COR-L47 (cell line): ENCODE measurements at places on chromosomes 3 and 15.

DNA sequence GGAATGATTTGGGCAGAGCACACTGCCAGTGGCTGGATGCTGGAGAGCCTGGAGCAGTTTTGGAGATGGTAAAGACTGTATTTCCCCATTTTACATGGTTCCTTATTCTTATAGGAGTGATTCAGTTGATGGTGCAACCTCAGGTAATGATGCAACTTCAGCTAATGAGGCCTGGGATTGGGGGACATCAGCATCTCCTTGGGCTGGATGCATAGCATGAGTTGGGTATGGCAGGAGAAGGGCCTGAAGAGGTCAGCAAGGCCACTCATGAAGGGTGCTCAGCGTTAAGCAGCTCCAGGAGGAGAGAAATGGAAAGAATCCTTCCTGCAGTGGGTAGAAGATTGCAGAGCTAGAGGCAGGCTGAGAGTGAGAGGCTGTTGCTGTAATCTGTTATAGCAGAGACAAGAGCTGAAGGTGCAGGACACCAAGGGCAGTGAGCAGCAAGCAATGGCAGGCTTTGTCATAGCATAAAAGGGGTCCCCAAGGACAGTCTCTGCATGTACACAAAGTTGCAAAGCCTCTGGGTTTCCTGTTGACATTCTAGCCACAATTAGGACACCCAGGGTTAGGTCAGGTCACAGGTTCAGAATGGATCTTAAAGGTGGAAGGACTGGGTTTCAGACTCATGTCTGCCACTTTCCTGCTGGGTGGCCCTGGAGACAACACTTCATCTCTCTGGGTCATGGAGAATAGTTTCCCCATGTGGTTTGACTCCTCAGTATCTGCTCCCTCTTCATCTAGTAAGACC lies 29.5 kb upstream of the SNRK start:
- DNase-seq, result no peak

GRCh38 chr3:13822871-13823585 lies 56.8 kb downstream of the WNT7A start:
- DNase-seq, result no peak

DNA sequence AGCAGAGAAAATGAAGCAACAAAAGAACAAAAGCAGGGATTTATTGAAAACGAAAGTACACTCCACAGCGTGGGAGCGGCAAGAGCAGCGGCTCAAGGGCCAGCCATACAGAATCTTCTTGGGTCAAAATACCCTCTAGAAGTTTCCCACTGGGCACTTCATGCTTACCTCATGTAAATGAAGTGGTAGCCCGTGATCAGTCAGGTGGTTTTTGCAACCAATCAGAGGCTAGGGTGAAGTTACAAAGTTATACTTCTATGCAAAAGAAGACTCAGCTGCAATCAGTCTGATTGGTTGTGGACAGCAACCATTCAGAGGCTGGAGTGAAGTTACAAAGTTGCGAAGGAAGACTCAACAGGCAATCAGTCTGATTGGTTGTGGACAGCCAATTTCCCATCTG lies 37.8 kb upstream of the TRH start:
- DNase-seq, result peak; percentile 71

- DNase-seq, result no peak
These were observed 127.0 kb downstream of the TFDP2 start for GRCh38 chr3:142022381-142022780.

DNA sequence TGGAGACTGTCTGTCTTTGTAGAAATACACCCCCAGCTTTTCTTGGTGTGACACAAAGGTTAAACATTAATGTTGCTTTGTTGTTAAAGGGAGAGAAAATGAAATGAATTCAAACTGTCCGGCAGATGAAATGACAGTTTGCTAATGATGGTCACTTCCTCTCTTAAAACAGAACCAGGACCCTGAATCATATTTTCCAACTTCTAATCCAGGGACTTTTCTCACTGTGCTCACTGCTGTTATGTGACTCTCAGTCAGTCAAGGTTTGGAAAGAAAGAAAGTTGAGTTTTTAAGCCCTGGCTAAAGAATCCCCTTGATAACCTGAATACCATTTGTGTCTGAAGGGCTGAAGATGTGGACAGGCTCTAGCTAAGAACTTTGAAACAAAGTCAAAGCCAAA lies 215.8 kb downstream of the AGBL1 start:
- no peak for DNase-seq

GRCh38 chr3:141105828-141106628 lies 54.9 kb downstream of the SPSB4 start:
- peak; percentile 93 for DNase-seq

DNA sequence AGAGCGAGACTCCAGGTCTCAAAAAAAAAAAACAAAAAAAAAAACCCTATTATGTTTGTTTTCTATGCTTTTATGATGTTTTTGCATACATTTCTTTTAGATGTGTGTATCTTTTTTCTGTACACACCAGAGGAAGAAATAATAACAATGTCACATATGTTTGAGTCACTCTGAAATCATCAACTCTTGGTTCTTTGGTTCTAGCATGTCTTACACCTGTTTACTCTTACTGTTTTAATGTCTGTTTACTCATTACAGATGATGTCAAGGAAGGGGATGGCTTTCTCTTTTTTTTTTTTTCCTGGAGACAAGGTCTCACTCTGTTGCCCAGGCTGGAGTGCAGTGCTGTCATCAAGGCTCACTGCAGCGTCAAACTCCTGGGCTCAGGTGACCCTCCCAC lies 24.1 kb downstream of the RHOA start:
- no peak for DNase-seq

- DNase-seq, result no peak
These were observed 270.6 kb upstream of the HES1 start for GRCh38 chr3:193865339-193865738.

DNA sequence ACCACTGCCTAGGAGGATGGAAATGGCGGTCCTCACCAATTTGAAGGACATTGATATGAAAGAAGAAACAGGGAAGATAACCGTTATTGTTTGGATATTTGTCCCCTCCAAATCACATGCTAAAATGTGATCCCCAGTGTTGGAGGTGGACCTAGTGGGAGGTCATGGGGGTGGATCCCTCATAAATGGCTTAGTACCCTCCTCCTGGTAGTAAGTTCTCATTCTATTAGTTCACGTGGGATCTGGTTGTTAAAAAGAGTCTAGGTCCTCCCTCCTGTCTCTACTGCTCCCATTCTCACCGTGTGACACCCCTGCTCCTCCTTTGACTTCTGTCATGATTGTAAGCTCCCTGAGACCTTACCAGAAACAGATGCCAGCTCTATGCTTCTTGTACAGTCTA lies 30.5 kb downstream of the TLNRD1 start:
- DNase-seq, result no peak

- no peak for DNase-seq
These were observed 49.1 kb downstream of the PDHB start for GRCh38 chr3:58384381-58385090.

- no peak for DNase-seq
These were observed 211.8 kb downstream of the TP63 start for GRCh38 chr3:189842681-189843602.

DNA sequence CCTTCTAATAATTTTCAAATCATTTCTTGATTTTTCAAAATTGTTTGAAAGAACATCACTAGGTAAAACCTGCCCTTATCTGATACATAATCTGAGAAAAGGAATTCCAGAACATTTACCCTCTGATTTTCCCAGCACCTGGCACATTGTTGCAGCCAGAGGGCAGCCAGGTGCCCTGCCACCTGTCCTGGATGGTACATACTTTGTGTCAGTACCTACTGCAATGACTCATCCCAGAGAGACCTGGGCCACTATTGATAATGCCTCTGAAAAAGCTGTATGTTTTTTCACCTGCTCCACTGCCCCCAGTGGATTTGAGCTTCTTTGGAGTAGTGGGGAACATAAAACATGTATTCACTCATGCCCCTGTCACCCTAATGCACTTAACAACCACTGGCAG lies 648.9 kb upstream of the GBE1 start:
- DNase-seq, result no peak

DNA sequence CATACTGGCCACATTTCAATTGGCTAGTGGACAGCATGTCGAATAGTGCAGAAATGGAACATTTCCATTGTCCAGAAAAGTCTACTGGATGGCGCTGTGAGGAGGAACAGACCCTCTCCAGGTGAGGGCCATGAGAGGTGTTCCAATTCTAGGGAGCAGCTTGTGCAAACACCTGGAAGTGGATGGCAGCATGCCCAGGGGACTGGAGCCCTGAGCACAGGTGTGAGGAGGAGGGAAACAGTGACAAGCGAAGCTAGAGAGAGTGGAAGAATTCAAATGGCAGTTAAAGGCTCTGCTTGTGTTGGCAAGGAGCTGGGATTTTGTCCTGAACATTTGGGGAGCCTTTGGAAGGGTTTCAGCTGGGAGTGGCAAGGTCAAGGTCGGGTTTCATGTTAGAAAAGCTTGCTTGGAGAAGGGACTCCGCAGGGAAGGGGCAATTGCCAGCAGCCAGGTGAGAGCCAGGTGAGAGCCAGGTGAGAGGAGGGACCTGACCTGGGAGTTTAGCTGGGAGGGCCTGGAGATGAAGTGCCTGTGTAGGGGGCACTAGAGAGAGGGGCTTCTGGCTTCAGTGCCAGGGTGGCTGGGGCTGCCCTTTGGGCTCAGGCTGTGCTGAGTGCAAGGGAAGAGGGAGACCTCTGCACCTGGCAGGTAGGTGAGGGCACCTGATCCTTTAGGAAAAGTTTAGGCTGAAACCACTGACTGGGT lies 93.8 kb downstream of the LINGO1 start:
- peak; percentile 61 for DNase-seq

DNA sequence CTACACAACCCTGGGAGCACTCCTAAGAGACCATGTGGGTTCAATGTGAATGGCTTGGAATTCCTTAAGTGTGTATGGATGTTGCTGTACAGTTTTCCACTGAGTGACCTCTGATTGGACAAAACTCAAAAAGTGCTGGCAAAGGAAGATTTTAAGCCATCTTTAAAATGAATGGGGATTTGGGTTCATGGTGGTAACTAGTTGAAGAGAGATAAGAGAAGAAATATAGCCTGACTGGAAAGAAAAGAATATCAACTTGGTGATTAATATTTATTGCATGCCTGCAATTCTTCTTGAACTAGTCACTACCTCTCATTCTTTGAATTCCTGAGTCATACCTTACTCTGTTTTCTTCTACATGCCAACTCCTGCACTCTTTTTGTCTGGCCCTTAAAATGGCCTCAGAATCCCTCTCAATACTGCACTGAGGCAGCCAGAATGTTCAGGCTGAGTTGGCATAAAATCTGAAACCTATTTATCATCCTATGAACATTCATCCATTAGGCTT lies 124.7 kb downstream of the RPL22L1 start:
- no peak for DNase-seq

GRCh38 chr3:114293838-114294535 lies at the start of gene TIGIT:
TSS of gene TIGIT (plus strand) at chr3:114294028. CDS start at chr3:114294062, 34 bp downstream.
- DNase-seq, result no peak

- no peak for DNase-seq
These were observed 89.2 kb upstream of the SNRPA1 start for GRCh38 chr15:101384276-101384675.

- no peak for DNase-seq
These were observed 11.9 kb downstream of the RASA2 start for GRCh38 chr3:141498598-141499223.

- DNase-seq, result no peak
These were observed 129.6 kb upstream of the LMCD1 start for GRCh38 chr3:8371960-8372463.

GRCh38 chr3:3605226-3605625 lies 194.0 kb upstream of the LRRN1 start:
- no peak for DNase-seq

- DNase-seq, result no peak
These were observed 2.6 kb upstream of the CDV3 start for GRCh38 chr3:133570937-133571320.

GRCh38 chr3:25000971-25001591 lies 427.0 kb upstream of the RARB start:
- DNase-seq, result no peak

- no peak for DNase-seq
These were observed 412.9 kb downstream of the TIGIT start for GRCh38 chr3:114706591-114707232.

- DNase-seq, result no peak
These were observed 14.8 kb downstream of the PBRM1 start for GRCh38 chr3:52670621-52671521.

DNA sequence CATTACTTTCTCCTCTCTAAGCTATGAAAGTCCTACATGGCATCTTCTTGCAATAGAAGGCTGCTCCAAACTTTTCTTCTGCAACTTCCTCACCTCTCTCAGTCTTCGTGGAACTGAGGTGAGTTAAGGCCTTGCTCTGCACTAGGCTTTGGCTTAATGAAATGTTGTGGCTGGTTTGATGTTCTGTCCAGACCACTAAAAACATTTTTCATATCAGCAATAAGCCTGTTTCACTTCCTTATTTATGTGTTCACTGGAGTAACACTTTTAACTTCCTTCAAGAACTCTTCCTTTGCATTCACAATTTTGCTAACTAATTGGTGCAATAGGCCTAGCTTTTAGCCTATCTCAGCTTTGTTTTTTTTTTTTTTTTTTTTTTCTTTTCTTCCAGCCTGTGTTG lies 335.3 kb upstream of the NECTIN3 start:
- DNase-seq, result no peak

DNA sequence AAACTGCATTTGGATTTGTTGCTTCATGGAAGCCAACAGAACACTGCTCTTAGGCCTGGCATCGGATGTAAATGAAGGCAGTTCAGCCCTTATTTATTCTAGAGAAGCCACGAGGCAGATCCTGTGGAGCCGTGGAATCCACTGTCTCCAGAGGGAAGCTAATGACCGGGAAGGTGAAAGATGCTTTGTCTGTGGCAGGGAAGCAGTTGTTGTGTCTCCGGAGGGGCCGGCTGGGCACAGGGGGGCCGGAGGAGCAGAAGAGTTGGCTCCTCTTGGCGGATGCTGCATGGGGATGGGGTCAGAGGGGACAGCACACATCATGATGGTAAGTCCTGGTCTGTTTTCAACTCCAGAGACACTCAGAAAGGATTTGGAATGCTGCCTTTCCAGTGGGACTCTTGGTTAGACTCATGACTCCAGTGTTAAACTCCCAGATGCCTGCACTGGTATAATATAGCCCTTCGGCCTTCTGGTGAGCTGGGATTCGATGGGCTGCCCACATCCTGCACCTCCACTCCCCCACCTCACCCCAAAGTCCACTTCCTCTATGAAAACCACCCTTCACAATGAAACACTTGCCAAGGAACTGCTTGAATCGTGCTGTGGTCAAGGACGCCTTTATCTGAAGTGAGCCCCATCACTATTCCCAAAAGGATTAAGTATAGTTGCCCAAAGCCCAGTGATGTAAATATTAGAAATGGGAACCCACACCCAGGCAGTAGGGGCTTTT lies 33.6 kb downstream of the TPM1 start:
- no peak for DNase-seq

DNA sequence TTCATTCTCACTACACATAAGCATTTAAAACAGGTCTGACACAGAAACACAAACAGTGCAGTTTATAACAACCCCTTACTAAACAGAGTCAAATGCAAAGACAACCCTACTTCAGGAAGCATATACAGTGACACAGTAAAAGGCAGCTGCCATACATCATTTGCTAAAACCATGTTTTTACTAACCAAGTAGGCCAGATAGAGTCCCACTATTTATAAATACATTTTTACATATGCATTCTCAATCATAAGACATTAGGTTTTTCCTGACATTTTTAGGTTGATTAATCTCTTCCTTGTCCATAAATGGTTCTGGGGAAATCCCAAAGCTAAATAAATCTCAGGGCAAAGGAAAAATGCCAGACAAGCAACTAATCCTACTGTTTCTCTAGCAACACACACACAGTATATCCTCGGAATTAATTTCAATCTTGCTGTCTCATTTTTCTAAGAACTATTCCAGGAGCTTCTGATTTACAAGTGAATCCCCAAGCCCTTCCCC lies 39.0 kb downstream of the CHAC1 start:
- no peak for DNase-seq

- no peak for DNase-seq
These were observed 127.4 kb upstream of the ADAMTS9 start for GRCh38 chr3:64815195-64815631.

- DNase-seq, result peak; percentile 20
These were observed 70.6 kb upstream of the STT3B start for GRCh38 chr3:31462050-31462569.
